Activated T-cell treated with anti-CD3 and anti-CD28 coated beads, Interleukin-2, amount 50 U/mL, for 72 hours (primary cell): ENCODE measurements at places on chromosomes 13 and 19. TPM values are rescaled to one million over a fixed set of nuclear protein-coding genes. Genes with fewer than 3 reads are reported as not detected.

Gene ZNF317
- 44.6 TPM for total RNA-seq

Gene CBLC
- total RNA-seq = not detected

Gene KLK7
- total RNA-seq = not detected

Gene ANGPTL8
- total RNA-seq = not detected

Gene RXFP2
- total RNA-seq = not detected

Gene KIR2DL3
- total RNA-seq = not detected

Gene RASL11A
- total RNA-seq = 5.6 TPM

Gene ZNF536
- 0.29 TPM for total RNA-seq

DNA sequence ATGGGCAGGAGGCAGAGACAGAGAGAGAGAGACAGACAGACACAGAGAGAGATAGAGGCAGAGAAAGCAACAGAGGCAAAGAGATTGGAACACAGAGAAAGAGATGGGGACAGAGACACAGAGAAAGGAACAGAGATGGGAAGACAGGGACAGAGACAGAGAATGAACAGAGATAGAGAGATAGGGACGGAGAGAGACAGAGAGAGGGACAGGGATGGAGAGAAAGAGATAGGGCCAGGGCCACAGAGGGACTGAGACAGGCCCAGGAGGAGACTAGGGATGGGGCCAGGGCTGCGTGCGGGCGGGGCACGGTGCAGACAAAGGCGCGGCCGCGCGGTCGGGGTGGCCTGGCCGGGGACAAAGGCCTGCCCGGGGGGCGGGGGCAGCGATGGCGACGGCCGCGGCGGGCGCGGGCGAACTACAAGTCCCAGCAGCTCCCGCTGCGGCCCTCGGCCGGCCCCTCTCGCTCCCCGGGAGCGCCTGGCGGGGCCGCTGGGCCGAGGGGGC is at the start of gene ZNF358:
Gene ZNF358, plus strand, starts transcription at position 459 of the 507 bp plus-strand sequence. CDS start 3,140 bp downstream, outside the sequence.
- DNase-seq = peak; percentile 68

GRCh38 chr13:21717817-21718216 is 46.9 kb downstream of the FGF9 start:
- no peak for DNase-seq

DNA sequence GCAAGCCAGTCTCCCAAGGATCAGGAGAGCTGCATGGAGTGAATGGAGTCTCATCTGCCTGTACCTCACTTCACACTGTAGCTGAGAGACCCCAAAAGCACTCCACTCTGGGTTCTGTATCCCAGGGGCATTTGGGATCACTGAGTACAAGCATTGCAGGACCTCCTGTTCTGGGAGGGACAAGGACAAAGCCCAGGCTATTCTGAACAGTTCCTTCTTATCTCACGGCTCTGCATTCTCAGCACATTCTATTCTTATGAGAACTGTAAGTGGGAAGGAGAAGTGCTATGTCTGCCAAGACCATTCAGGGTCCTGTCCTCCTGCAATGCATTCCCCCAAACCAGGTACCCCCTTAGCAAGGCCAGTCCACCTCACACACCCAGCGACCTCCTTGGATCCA is 42.8 kb downstream of the RNF6 start:
- no peak for DNase-seq

DNA sequence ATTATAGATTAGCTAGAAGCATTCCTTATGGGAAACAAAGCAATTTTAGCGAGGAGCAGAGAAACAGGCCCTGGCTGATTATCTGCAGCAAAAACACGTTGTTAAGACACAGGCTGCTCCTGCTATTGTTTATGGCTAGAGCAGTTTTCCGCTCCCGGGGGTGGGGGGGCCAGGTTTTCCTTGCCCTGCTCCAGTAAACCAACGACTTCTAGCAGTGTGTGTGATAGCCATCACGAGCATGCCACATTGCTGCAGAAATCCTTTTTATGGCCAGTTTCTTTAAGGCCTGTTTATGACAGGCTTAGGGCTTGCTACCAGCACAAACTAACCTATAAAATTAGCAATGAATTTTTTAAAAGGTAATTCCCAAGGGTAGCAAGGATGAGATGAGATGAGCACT is 18.4 kb upstream of the IL17D start:
- no peak for DNase-seq

DNA sequence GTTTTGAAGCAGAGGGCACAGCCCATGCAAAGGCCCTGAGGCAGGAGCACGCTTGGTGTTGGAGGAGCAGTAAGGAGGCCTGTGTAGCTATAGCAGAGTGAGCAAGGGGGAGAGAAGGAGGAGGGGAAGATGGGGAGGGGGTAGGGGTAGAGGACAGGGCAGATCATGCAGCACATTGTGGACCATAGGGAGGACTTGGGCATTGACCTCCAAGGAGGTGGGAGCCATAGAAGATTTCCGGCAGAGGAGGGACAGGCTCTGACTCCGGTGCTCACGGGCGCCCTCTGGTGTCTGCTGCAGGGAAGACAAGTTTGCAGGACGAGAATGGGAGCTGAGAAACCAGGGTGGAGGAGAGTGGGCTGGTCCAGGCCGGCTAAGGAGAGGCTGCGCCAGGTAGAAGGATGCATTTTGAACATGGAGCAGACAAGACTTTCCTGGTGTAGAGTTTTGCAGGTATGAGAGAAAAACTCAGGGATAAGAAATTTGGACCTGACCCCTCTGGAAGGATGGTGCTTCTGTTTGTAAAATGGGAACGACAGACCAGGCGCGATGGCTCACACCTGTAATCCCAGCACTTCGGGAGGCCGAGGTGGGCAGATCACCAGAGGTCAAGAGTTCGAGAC is 13.7 kb upstream of the CREB3L3 start:
- peak; percentile 89 for DNase-seq

DNA sequence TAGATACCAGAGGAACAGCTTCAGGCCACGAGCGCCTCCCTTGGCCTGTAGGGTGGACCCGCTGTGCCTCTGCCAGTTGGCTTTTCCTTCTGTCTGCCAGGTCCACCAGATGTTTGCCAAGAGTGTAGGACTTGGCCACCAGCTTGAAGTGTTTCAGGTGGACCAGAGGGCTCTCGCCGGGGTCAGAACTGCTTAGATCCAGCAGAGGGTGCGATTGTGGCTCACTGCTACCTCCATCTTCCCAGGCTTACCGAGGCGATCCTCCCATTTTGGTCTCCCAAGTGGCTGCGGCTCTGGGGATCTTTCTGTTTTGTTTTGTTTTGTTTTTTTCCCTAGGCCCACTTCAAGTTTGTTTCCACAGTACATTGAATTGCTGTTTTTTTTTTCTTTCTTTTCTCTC is 23.0 kb upstream of the ZNF730 start:
- no peak for DNase-seq

- DNase-seq = no peak
Measured at GRCh38 chr13:94813920-94814475, 101.7 kb upstream of the SOX21 start.

DNA sequence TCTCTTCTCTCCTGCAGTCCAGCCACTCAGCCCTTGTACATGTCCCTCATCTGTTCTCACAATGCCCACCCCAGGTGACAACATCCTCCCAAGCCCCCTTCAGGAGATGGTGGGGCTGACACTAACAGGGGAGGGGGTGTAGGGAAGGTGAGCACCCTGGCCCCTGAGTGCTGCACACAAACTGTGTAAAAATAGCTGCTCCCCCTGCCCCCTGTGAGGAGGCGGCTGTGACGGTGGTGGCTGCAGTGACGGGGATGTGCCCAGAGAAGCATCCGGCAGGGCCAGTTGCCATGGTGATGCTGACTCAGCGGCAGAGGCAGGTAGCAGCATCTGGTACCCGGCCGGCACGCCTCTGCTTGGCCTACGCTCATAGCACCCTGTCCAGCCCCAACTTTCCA is 13.0 kb upstream of the JUND start:
- peak; percentile 97 for DNase-seq

- no peak for DNase-seq
Measured at GRCh38 chr13:60282186-60282585, 114.8 kb upstream of the TDRD3 start.

- DNase-seq = no peak
Measured at GRCh38 chr13:65034266-65034665, 2195.9 kb downstream of the PCDH9 start.
